Left renal pelvis (tissue), 4 donors: ENCODE measurements at places on chromosomes 1 and 21.

- DNase-seq, result no peak
Observed at GRCh38 chr1:234997896-234998741, 130.5 kb downstream of the TOMM20 start.

DNA sequence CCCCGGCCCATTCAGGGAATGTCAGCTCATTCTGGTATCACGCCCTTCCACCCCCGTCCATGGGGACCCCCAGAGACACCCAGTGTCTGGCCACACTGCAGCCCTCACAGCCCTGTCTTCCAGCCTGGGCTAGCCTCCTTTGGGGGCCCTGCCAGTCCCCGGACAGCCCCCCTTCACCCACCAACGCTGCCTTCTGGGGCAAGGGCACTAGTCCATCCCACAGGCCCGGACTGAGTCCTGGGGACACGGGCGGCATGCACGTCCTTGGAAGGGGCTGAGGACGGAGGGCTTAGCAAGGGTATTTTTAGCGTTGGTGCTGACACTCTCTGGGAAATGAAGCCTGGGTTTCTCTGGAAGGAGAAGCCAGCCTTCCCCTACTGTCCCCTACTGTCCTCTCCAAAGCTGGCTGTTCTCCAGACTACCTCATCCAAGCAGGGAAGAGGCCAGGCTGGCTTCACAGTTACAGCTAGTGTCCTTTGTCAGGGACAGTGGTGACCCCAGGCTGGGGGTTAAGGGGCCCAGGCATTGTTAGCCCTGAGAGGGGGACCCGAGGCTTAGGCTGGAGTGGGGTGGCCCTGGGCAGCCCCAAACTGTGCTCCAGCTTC, 39.5 kb downstream of the COQ8A start:
- DNase-seq, result no peak

- DNase-seq, result no peak
Observed at GRCh38 chr1:24048205-24048869, 63.6 kb downstream of the MYOM3 start.

DNA sequence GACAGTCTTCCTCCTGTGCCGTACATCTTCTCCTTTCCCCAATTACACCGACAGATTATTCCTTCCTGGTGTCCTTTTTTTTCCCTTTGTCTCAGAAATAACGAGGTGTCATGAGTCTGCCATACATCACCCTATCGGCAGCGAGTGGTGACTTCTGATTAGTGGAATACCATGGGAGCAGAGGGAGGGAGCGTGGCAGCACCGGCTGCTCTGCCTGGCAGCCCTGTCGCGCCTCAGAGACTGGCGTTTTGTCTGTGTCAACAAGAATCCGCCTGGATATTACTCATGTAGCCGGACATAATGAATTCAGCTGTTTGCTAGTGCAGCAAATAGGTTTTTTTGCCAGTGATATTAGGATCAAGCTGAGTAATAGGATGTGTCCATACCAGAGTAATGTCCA, 51.8 kb downstream of the UTP25 start:
- DNase-seq, result no peak

- DNase-seq, result no peak
Observed at GRCh38 chr1:222464841-222465210, 83.1 kb downstream of the HHIPL2 start.

- DNase-seq, result no peak
Observed at GRCh38 chr1:100941098-100941527, 45.2 kb downstream of the SLC30A7 start.

DNA sequence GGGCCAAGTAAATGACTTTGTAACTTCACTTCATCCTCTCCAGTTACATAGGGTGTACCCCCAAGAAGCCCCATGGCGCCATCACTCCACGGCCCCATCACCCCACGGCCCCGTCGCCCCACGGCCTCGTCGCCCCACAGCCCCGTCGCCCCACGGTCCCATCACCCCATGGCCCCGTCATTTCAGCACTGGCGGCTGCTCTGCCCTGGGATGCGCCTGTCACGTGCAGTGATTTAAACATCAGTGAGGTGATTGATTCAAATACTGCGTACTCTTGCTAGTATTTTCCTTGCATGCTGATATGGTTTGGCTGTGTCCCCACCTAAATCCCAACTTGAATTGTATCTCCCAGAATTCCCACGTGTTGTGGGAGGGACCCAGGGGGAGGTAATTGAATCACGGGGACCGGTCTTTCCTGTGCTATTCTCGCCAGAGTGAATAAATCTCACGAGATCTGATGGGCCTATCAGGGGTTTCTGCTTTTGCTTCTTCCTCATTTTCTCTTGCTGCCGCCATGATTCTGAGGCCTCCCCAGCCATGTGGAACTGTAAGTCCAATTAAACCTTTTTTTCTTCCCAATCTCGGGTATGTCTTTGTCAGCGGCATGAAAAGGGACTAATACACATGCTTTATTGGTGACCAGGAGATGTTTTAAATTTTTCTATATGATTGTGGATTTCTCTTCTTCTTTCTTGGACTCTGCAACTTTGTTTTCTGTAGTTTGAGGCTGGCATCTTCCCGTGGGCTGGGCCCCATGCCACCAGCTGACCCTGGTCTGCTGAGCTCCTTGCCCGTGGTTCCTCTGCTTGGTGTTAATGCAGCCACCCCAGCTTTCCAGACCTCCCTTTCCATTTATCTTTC, 50.1 kb upstream of the PCBP3 start:
- no peak for DNase-seq

DNA sequence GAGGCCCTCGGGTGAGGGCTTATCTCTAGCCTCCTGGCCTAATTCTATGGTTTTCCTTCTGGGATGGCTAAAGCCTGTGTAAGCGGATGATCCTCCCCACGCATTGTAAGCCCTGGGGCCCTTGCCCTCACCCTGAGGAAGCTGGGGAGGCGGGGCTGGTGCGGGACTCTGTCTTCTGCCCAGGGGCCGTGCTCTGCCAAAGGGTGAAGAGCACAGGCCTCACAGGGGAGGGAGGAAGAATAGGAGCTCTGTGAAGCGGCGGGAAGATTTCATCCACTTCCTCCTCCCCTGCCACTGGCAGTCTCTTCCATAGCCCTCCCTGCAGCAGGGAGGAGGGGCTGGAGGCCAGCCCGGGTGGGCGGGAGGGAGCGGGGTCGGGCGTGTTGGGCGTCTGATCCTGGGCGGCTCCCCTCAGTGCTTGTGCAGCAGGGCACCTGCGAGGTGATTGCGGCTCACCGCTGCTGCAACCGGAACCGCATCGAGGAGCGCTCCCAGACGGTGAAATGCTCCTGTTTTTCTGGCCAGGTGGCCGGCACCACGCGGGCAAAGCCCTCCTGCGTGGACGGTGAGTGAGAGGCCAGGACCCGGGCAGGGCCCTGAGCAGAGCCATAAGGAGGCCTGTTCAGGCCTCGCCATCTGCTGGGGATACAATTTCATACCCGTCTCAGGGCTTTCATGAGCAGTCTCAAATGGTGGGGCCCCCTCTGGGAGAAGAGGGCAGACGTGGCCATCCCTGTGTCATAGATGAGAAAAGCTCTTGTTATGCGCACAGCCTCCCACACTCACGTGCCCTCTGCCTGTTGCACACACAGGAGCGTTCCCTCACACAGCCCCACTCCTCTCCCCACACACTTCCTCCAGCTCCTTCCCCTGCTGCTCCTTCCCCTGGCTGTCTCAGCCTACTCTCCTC, 7.7 kb upstream of the PPM1J start:
- no peak for DNase-seq

- DNase-seq, result no peak
Observed at GRCh38 chr1:113786069-113786468, 26.2 kb downstream of the RSBN1 start.

- no peak for DNase-seq
Observed at GRCh38 chr1:204074274-204075138, 1.6 kb downstream of the SOX13 start.

GRCh38 chr1:44949286-44949685, 37.1 kb downstream of the EIF2B3 start:
- DNase-seq, result no peak

DNA sequence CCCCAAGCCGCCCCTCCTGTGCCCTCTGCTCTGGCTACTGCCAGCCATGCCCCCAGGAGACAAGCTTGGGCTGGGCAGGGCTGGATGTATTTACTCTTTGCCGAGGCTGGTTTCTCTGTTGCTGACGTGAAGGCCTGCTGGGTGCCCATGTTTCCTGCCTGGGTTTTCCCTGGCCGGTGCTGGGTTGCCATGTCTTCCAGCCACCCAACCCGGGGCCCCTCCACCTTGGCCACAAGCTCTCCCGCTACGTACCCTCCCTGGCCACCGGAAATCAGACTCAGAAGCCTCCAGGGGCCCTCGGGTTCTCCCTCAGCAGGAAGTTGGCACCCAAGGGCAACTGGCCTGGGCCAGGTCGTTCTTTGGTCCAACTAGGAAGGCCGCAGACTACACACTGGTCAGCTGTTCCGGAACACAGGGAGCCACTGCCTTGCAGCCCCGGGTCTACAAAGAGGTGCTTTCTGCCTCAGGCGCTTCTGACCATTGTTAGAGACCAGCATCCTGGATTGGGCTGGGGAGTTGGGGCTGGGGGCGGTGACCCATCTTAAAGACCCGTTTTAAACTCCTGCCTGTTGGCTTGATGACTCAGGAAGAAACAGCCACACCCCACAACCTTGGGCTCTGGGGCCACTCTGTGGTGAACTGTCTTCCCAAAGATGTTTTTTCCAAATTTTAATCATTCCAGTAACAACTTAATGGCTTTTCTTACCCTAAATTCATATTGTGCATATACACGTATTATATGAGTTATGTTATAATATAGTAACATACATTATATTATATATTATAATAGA, 71.2 kb upstream of the RUNX3 start:
- DNase-seq, result no peak

- no peak for DNase-seq
Observed at GRCh38 chr1:180751921-180752320, 120.1 kb downstream of the XPR1 start.

GRCh38 chr1:114609026-114609425, 27.6 kb upstream of the BCAS2 start:
- no peak for DNase-seq

GRCh38 chr21:45260191-45260825, 27.4 kb downstream of the POFUT2 start:
- no peak for DNase-seq

DNA sequence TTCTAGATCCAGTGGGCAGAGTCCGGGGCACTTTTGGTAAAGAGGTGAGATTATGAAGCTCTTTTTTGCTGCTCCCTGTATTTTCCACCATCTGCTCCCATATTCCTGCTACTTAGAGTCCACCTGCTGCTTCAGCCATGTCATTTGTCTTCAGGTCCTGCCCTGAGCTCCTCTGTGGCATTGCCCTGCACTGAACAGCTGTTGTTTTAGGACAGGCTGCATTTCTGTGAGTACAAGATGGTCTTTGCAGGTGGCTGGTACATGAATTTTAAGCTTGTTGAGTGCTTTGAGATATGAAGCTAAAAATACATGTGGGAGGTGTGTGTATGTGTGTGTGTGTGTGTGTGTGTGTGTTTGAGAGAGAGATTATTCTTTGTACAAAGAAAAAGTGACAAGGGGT, 21.9 kb downstream of the MT1HL1 start:
- DNase-seq, result no peak

- no peak for DNase-seq
Observed at GRCh38 chr1:29991815-29992214, 731.6 kb downstream of the MATN1 start.

- DNase-seq, result no peak
Observed at GRCh38 chr1:94579876-94580294, 38.3 kb upstream of the F3 start.

DNA sequence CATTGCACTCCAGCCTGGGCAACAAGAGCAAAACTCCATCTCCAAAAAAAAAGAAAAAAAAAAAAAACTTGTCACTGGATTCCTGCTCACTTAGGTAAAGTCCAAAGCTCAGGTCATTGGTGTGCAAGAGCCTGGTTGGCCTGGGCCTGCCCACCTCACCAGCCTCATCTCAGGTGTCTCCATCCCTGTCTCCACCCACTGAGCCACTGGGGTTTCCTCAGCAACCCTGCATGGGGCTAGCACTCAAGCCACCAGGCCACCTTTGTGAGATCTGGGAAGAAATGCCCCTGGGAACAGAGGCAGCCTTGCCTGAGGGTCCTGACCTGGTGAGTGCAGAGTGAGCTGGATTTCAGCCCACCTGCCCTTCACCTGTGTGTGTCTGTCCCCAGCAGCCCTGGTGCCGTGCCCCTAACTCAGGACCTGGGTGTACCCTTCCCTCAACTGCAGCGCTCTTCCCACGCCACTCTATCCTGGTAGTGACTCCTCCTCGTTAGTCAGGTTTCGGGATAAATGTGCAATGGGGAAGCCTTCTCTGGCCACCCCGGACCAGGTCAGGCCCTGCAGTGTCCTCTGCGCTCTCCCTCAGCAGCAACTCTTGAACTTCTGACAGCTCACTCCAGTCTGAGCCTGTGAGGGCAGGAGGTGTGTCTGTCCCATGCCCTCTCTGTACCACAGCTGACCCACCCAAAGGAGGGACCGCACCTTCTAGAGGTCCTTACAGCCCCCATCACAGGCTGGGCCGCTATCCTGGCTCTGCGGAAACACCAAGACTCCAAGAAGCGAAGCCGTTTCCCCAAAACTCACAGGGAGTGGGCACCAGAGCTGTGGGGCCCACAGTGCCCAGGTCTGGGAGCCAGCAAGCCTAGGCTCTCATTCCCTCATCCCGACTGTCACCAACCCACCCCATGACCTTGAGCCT, 3.3 kb downstream of the PDZK1IP1 start:
- no peak for DNase-seq

GRCh38 chr21:15054089-15054488, 10.7 kb downstream of the NRIP1 start:
- DNase-seq, result no peak

- no peak for DNase-seq
Observed at GRCh38 chr1:50491142-50491541, 67.9 kb upstream of the DMRTA2 start.

GRCh38 chr21:17796037-17796403, 23.1 kb downstream of the C21orf91 start:
- no peak for DNase-seq
